ENCODE measurements at places on chromosomes 12 and 14. TPM values are rescaled to one million over a fixed set of nuclear protein-coding genes. Genes with fewer than 3 reads are reported as not detected.
A peak's percentile ranks its signal among the peaks of the same experiment; 100 is the strongest.

DNA sequence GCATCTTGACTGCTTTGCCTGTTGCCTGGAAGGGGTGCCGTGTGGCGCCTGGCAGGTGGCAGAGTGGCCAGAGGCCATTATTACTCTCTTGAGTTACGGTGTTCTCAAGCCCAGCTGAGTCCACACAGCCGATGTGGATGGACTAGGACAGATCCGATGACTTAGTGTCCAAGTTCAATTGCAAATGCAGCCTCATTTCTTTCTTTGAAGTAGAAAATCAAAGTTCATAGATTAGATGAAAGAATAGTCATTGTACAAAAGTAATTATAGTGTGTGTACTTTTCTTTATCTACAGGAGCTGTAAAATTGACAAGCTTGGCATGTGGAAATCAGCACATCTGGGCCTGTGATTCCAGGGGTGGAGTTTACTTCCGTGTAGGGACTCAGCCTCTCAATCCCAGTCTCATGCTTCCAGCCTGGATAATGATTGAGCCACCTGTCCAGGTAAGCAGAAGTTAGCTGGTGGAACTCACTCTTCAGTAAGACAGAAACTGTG, 44.7 kb downstream of the ANKRD9 start:
- no peaks in the 10 kb centered on the region for H3K27me3 ChIP-seq
- peaks cover 48% of the 10 kb centered on the region for H3K36me3 ChIP-seq
- H3K27ac ChIP-seq, result no peak overlapping the region
- DNase-seq, result no peak
- peaks cover 14% of the 10 kb centered on the region for H3K4me1 ChIP-seq
- H3K4me3 ChIP-seq, result no peak overlapping the region

DNA sequence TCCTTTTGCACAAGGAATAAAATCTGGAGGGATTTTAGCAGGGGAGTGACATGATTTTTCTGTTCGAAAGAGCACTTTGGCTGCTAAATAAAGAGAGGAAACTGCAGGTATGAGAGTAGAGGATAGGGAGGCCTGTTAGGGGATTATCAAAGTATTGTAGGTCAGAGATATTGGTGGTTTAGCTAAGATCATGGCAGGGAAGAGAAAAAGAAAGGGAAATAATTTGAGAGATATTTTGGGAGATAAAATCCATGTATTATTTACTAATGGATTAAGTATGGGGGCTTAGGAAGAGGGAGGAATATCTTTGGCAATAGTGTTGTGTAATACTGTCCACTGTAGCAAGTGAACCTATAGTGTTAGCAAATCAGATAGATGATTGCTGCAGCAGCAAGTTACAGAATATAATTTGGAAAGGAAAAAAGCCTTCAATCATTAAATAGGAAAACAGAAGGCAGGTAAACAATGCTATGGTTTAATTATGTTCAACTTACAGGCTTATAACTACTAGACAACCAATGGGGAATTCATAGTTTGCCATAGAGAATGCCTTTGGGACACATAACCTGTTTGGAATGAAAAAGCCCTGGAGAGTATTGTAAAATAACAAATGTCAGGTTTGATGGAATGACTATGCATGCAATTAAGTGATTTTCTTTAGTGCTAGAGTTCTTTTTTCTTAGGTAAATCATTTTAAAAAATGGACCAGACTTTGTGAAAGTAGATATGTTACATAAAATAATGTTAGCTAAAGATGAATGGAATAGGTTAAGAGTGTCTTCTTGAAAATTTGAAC, 50.5 kb downstream of the ADIPOR2 start:
- peak overlapping the region; percentile 3 for H3K27ac ChIP-seq
- peaks cover 15% of the 10 kb centered on the region for H3K36me3 ChIP-seq
- peaks cover 50% of the 10 kb centered on the region for H3K4me1 ChIP-seq
- no peak overlapping the region for H3K4me3 ChIP-seq
- H3K27me3 ChIP-seq, result no peaks in the 10 kb centered on the region

- H3K4me3 ChIP-seq, result peak overlapping the region; percentile 96
- H3K4me1 ChIP-seq, result peaks cover 33% of the 10 kb centered on the region
- peaks cover 2% of the 10 kb centered on the region for H3K27me3 ChIP-seq
- no peaks in the 10 kb centered on the region for H3K36me3 ChIP-seq
- DNase-seq, result peak; percentile 31
- H3K27ac ChIP-seq, result peak overlapping the region; percentile 94
Measured at GRCh38 chr14:34874386-34875030, 652 bp downstream of the BAZ1A start.

The POLE gene
- 35.5 TPM for total RNA-seq

DNA sequence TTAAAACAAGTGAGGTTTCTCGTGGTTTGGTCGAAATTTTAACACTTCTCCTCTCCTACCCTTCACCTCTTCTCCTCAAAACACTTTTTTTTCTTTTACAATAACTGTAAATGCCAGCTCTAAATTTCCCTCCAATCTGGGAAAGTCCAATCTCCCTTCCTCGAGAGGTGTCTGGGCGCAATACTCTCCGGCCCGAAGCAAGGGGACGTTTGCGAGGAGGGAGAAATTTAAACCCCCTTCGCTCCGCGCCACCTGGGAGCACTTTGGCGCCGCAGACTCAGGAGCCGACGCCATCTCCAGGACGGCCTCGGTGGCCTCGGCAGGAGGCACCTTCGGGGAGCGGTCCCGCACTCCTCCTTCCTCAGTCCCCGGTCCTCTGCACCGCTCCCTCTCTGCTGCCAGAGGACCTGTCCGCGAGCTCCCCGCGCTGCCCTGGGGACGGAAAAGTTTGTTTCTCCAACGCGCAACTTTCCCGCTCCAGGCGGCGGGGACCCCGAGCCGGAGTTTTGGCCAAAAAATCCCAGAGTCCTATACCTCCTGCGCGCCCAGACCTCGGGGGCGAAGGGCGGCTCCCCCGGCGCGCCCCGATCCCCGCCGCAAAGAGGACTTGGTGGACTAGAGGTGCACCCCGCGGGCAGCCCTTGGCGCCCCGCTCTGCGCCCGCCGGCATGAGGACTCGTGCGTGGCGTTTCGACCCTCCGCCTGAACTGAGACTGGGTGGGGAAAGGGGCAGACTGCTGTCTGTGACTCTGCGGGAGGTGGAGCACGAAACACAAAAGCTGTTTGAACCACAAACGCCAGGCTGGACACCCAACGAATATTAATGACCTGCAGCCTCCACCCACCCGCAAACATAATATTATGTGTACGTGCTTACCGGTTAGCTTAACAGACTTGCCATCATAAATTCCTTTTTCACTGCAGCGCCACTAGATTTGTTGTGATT, 95.2 kb upstream of the HMGA2 start:
- H3K4me3 ChIP-seq, result peak overlapping the region; percentile 88
- DNase-seq, result no peak
- H3K36me3 ChIP-seq, result peaks cover 5% of the 10 kb centered on the region
- H3K27me3 ChIP-seq, result peaks cover 3% of the 10 kb centered on the region
- H3K4me1 ChIP-seq, result peaks cover 34% of the 10 kb centered on the region
